ENCODE measurements at places on chromosomes 11 and 22.
A peak's percentile ranks its signal among the peaks of the same experiment; 100 is the strongest.

GRCh38 chr11:80104191-80104590, 663.4 kb upstream of the TENM4 start:
- DNase-seq: no peak

GRCh38 chr22:46135611-46136485, 14.5 kb upstream of the PPARA start:
- DNase-seq: no peak

GRCh38 chr11:62708793-62709192, 1.3 kb downstream of the GNG3 start:
- peak; percentile 45 for DNase-seq

DNA sequence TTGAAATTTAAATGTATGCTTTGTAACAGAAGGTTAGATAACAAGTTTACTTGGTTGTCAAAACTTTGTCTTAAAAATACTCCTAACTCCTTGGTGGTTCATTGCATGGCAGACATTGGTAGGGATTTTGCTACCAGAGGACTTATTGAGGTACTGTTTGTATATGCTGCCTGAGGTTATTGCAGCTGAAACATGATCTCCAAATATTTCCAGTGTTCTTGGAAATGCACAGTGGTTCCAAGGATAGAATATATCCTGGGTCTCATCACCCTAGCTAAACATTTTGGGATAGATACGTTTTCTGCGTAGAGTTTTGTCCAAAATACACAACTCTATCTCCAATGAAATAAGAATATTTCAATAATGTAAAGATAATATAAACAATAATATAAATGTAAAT, 109.2 kb downstream of the RAB38 start:
- DNase-seq: no peak

GRCh38 chr11:100788561-100789295, 101.6 kb downstream of the ARHGAP42 start:
- no peak for DNase-seq

GRCh38 chr11:69448471-69449284, 32.8 kb upstream of the LINC01488 start:
- no peak for DNase-seq

- peak; percentile 54 for DNase-seq
These were observed 1.2 kb downstream of the KMT2A start for GRCh38 chr11:118437208-118438125.

GRCh38 chr22:24216541-24217209, 28.2 kb downstream of the GGT5 start:
- DNase-seq: no peak

DNA sequence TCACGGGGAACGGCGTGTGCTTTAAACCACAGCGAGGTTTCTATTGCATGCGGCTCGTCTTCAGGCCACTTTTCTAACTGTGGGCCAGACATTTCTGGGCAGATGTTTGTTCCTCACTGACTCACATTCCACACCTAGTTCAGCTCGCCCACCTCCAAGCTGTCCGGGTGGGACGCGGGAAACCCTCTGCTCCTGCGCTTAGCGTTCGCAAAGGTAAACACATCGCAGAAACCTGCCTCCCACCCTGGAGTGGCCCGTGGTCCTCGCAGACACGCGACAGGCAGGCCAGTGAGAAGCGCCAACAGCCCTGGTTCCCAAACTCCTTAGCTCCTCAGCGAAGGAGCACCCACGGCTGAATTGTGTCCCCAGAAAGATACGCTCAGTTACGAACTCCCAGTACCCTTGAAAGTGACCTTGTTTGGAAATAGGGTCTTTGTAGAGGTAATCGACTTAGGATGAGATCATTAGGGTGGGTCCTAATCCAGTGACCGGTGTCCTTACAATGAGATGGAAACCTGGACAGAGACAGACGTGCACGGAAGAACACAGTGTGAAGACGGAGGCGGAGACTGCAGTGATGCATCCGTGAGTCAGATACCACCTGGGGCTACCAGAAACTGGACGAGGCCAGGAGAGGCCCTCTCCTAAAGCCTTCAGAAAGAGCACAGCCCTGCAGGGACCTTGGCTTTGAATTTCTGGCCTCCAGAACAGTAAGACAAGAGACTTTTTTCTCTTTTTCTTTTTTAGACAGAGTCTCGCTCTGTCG, 82.7 kb downstream of the CELSR1 start:
- no peak for DNase-seq

GRCh38 chr11:16613512-16614381, 124.7 kb upstream of the C11orf58 start:
- DNase-seq: peak; percentile 93

DNA sequence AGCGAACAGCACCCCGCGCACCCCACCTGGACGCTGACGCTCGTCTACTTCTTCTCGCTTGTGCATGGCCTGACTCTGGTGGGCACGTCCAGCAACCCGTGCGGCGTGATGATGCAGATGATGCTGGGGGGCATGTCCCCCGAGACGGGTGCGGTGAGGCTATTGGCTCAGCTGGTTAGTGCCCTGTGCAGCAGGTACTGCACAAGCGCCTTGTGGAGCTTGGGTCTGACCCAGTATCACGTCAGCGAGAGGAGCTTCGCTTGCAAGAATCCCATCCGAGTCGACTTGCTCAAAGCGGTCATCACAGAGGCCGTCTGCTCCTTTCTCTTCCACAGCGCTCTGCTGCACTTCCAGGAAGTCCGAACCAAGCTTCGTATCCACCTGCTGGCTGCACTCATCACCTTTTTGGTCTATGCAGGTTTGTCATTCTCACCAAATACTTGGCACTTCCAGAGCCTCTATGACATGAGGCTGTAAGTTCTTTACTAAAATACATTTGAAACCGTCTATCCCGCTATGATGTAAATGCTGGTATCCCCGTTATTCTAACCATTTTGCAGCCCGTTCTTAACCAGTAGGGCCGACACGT, 535 bp downstream of the AQP11 start:
- peak; percentile 34 for DNase-seq

- DNase-seq: peak; percentile 6
These were observed 122.3 kb downstream of the KCNQ1 start for GRCh38 chr11:2567026-2567671.

GRCh38 chr11:87391496-87391895, 353.8 kb downstream of the TMEM135 start:
- no peak for DNase-seq

GRCh38 chr11:114162719-114163123, 103.2 kb downstream of the ZBTB16 start:
- DNase-seq: no peak

DNA sequence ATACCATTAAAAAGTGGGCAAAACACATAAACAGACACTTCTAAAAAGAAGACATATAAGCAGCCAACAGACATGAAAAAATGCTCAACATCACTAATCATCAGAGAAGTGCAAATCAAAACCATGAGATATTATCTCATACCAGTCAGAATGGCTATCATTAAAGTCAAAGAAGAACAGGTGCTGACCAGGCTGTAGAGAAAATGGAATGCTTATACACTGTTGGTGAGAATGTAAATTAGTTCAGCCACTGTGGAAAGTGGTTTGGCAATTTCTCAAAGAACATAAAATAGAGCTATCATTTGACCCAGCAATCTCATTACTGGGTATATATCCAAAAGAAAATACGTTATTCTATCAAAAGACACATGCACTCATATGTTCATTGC, 13.5 kb downstream of the OR2AT4 start:
- DNase-seq: no peak

DNA sequence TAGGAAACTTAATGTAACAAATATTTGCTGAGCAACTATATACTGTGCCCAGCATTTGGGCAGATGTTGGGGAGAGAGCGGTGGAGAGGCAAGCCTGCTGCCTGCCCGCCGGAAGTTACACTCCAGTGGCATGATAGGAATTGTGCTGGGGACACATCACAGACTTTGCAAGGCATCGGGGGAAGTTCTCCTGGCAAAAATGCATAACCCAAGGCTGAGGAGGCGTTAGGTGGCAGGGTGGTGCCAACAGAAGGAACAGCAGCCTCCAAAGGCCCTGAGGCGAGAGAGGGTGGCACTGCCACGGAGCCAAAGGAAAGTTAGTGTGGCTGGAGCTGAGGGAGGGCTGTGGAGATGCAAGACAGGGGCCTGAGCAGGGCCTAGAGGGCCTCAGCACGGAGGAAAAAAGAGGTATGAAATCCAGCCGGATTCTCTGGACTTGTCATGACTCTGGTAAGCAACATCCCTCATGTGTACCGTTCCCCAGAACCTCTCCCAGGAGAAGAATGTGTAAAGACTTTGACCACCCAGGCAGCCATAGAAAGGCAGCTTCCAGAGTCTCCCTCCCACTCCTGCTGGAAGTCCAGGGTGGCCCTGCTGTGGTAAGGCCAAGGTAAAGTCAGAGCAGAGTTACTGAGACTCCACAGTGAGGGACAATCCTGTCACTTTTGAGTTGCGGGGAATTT, 76.1 kb upstream of the RAB1B start:
- no peak for DNase-seq

DNA sequence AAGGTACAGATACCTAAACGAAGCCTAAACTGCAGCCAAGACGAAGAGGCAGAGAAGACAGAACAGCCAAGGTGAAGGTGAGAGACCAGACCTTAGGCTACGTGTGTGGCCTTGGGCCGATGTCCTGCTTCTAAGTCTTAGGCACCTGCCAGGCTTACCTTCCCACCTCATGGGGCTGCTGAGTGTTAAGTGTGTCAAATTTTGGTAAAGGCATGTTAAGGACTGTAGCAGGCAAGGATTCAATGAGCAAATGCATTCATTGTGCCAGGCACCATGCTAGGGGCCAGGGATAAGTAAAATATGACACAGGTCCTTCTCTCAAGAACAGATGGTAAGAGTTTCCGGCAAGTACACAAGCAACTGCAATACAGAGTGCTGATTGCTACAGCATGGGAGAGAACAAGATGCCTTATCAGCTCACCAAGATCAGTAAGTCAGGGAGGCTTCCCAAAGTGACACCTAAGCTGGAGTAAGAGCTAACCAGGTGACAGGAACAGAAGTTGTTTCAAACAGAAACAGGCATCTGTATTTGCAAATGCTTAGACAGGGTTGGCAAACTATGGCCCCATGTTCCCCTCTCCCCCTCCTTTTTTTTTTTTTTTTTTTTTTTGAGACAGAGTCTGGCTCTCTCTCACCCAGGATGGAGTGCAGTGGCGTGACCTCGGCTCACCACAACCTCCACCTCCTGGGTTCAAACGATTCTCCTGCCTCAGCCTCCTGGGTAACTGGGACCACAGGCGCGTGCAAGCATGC, 46.7 kb downstream of the CLTCL1 start:
- DNase-seq: no peak

- no peak for DNase-seq
These were observed 34.4 kb downstream of the TNRC6B start for GRCh38 chr22:40212121-40212520.

- DNase-seq: no peak
These were observed 101.0 kb downstream of the PTPRJ start for GRCh38 chr11:48081151-48082010.

GRCh38 chr22:22703715-22704114, 59.3 kb downstream of the GGTLC2 start:
- no peak for DNase-seq

DNA sequence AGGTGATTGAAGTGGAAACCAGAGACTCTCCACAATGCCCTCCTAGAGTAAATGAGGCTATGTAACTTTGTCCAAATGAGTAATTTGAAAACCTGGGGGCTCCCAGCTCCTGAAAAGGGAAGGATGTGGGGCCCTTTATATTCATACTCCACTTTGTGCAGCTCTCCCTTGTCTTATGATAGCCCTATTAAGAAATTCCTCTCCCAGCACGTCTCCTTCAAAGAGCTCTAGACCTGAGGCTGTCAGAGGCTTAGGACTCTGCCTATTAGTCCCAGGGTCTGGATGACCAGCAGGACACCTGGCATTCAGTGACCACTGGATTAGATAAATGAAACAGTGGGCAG, 2.1 kb downstream of the SLC43A1 start:
- DNase-seq: no peak

DNA sequence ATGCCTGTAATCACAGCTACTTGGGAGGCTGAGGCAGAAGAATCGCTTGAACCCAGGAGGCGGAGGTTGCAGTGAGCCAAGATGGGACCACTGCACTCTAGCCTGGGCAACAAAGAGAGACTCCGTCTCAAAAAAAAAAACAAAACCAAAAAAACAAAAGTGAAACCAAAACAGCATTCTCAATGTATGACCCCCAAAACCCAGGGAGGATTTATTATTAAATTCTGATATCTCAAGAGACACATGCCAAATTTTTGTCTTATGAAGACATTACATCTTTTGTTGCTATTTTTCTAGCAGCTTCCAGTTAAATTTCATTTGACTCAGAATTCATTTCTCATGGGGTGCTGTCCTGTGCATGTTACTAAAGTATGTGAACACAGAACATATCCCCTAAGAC, 3.0 kb upstream of the YPEL4 start:
- DNase-seq: no peak

DNA sequence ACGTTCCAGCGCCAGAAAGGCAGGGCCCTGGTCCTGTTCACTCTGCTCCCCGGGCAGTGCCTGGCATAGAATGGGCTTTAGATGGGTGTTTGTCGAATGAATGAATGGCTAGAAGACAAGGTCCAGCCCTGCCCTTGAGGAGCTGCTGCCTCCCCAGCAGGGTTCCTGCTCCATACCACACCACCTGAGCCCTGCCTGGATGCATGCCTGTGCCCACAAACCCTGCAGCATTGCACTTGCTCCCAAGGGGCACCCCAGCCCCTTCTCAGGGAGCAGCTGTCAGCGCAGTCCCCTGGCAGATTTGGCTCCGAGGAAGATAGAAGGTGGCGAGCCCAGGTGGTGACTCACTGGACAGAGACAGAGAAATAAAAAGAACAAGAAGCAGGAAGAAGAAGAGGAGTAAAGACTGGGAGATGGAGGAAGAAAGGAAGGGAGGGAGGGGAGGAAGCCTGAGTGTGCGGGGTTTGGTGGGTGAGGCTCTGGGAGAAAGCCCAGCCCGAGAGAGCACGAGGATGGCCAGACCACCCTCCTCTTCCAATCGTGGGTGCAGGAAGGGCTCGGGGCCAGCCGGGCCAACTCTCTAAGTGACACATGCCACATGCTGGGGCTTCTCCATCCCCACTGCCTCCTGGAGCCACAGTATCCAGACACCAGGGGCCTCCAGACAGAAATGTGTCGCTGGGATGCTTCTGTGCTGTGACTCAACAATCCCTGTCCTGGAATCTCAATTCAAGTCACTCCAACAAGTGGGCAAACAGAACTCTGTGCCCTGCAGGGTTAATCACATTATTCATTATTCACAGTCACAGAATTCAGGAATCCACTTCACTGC, 1474.3 kb downstream of the BRD1 start:
- no peak for DNase-seq

DNA sequence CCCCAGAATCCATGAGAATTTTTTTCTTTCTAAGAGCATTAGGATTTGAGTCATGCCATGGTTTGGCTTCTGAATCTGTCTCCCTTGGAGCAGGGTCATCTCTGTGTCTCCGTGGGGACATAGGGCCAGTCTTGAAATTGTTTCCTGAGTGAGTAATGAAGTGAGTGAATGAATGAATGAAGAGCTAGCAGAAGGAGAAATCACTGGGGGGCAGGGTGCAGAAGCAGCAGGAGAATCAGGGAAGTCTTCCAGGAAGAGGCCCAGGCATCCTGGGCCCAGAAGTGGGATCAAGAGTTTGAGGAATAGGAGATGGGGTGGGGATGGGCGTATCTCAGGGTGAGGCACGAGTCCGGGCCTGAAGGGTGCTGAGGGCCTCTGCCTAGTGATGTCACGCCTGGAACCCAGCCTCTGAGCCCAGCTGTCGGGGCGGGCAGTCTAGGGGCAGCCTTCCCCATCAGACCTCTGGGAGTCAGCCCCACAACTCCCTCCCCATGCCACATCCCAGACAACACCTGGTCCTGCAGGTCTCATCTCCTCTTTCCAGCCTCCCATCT, 12.5 kb upstream of the MGAT3 start:
- no peak for DNase-seq

- DNase-seq: no peak
These were observed 8.9 kb downstream of the ALX4 start for GRCh38 chr11:44300844-44301563.

GRCh38 chr11:101096036-101096704, 33.4 kb downstream of the PGR start:
- peak; percentile 15 for DNase-seq
